Stimulated activated CD8-positive, alpha-beta memory T cell treated with anti-CD3 and anti-CD28 coated beads, Interleukin-2, amount 100 ng/mL, for 1 hour (primary cell): ENCODE measurements at places on chromosomes 7 and 10.

GRCh38 chr7:70171369-70171920 is 573.2 kb downstream of the AUTS2 start:
- DNase-seq: no peak

GRCh38 chr10:70952401-70952800 is 64.0 kb upstream of the PCBD1 start:
- no peak for DNase-seq

GRCh38 chr7:34991938-34992840 is 45.1 kb downstream of the DPY19L1 start:
- no peak for DNase-seq

GRCh38 chr10:4607681-4608080 is 218.3 kb upstream of the AKR1E2 start:
- DNase-seq: no peak

DNA sequence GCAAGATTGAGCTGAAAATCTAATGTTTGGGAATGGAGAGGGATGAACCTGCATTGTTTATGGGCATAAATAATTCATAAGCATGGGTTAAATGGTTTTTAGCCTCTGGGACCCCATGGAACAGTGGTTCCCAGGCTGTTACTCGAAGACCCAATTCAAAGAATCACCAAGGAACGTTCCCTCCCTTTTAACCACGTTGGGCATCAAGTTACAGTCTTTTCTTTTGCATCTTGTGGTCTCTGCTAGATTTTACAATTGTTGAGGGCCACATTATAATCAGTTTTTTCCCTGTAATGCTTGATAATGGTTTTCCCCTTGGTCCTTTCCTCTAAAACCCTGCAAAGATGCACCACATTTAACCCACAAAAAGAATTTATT is 2.5 kb downstream of the CALN1 start:
- DNase-seq: no peak

DNA sequence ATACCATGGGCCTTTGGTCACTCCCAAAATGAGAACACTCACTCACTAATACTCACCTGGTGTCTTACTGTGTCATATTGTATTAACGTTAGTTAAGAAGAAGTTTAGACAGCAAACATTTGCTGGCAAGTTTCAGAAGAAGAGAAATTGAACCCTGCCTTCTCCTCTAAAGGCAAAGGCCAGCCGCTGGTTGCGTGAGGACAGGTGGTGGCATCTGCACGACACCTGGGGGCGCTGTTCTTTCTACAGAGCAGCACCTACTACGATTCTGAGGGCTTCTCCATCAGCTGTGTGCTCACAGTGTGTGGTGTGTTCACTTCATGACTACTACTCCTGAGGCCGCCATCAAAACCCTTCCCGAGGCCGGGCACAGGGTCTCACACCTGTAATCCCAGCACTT is 17.9 kb upstream of the CLEC2L start:
- no peak for DNase-seq

GRCh38 chr7:93933156-93933555 is 11.6 kb downstream of the GNG11 start:
- no peak for DNase-seq

GRCh38 chr10:47441938-47442337 is 42.0 kb downstream of the ANXA8 start:
- no peak for DNase-seq

- no peak for DNase-seq
These were observed 1.9 kb upstream of the TMEM178B start for GRCh38 chr7:141071855-141072547.

DNA sequence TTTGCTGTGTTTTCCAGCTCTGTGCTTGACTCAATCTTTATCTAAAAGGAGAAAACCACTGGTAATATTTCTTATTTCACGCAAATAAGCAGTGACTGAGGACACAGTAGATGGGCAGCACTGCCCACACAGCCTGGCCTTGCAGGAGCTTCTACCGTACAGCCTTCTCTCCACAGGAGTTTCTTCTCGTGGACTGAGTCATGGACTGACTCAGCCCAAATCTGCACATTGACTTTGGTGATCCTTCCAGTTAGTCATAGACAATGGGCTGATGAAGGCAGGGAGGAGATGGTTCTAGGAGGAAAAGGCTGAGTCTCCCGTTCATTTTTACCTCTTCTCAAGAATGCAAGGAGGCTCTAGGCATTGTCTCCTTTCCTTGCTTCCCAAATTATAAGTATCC is 200.7 kb downstream of the RAPGEF5 start:
- no peak for DNase-seq

DNA sequence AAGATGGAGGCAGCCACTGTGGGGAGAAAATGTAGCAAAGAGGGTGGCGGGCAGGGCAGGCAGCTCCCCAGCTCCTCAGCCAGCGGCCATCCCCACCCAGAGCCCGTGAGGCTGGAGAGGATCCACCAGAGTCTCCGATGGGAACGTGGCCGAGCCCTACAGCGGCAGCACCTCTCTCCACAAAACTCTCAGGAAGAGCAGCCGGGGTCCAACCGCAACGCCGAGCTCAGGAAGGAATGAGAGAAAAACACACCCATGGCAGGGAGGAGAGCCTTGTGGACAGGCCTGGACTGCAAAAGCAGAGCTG is 54.0 kb upstream of the ADGRA1 start:
- no peak for DNase-seq

- no peak for DNase-seq
These were observed 26.7 kb upstream of the CROT start for GRCh38 chr7:87318741-87319140.

- no peak for DNase-seq
These were observed 194.0 kb downstream of the CFTR start for GRCh38 chr7:117673839-117674238.

DNA sequence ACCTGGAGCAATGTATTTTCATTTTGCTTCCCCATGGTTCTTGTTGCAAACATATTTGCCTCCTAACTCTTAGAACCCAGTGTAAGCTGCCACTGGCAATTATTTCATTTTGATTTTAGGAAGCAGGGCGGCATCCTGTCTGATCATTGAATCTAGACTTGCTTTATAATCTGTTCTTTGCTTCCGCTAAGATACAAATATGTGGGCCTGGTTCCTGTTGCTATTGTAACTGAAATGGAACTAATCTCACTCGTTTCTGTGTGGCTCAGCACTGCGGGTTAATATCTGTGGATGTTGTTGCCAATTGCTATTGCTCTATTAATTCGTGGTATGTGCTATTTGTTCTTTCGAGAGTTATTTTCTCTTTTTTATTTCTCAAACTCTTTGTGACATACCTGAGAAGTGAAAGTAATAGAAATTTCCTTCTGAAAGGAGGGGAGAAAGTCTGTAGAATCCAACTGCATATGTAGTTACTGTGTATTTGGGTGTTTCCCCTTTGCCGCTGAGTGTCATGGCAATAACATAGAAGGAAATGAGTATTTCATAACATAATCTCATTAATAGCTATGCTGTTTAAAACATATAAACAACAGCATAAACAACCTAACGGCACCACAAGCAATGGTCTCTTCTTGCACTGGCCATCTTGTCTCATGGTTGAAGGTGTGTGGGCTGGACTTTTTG is 62.4 kb downstream of the FZD1 start:
- no peak for DNase-seq

- DNase-seq: no peak
These were observed 27.6 kb downstream of the GIMAP4 start for GRCh38 chr7:150594805-150595204.

- no peak for DNase-seq
These were observed 14.8 kb upstream of the FHIP2A start for GRCh38 chr10:114806562-114807391.

DNA sequence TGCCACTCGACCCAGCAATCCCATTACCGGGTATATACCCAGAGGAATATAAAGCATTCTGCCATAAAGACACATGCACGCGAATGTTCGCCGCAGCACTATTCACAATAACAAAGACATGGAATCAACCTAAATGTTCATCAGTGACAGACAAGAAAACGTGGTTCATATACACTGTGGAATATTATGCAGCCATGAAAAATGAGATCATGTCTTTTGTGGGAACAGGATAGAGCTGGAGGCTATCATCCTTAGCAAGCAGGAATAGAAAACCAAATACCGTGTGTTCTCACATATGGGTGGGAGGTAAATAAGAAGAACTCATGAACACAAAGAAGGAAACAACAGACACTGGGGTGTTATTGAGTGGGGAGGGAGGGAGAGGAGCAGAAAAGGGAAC is 84.7 kb downstream of the SLC16A9 start:
- no peak for DNase-seq

DNA sequence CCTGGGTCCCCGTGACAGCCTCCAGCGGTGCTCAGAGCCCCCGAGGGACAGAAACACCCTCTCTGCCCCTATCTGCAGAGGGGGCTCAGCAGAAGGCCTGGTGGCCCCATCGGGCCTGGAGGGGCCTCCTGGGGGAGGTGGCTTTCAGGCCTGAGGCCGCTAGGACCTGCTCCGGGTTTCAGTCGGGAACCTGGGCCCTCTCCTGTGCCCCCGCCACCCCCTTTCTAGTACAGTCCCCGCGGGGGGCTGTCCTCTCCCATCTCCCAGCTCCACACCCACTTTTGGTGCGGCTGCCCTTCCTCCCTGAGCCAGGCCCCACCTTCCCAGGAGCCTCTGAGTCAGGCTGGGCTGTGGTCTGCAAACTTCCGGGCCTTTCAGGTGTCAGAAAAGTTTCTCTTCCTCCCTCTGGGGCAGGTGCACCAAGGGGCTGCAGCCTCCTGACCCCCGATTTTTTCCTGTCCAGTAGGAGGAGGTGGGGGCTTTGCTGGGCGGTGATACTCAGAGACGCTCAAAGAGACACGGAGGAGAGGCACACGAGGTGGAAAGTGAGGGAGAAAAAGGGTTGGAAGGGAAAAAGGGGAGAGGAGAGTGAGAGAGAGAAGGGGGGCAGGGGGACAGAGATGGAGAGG is 692 bp downstream of the CARD11 start:
- no peak for DNase-seq

GRCh38 chr7:34162677-34163076 is 257.3 kb downstream of the BMPER start:
- no peak for DNase-seq

DNA sequence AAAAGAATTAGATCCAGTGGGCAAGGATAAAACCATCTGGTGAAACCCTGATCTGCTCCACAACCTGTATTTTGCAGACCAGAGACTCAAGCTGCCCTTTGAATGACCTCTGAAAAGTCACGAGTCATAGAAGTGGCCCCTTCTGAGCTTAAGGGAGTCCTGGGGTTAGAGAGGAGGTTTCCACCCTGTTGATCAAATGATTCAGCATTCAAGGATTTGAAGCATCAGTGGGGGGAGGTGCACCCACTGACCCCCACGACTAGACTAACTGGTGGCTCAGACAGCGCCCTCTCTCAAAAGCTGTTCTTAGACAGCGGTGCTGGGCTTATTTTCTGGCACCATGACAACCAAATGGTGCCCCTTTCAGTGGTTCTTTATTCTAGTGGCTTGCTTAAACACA is 44.3 kb downstream of the PLCE1 start:
- no peak for DNase-seq

DNA sequence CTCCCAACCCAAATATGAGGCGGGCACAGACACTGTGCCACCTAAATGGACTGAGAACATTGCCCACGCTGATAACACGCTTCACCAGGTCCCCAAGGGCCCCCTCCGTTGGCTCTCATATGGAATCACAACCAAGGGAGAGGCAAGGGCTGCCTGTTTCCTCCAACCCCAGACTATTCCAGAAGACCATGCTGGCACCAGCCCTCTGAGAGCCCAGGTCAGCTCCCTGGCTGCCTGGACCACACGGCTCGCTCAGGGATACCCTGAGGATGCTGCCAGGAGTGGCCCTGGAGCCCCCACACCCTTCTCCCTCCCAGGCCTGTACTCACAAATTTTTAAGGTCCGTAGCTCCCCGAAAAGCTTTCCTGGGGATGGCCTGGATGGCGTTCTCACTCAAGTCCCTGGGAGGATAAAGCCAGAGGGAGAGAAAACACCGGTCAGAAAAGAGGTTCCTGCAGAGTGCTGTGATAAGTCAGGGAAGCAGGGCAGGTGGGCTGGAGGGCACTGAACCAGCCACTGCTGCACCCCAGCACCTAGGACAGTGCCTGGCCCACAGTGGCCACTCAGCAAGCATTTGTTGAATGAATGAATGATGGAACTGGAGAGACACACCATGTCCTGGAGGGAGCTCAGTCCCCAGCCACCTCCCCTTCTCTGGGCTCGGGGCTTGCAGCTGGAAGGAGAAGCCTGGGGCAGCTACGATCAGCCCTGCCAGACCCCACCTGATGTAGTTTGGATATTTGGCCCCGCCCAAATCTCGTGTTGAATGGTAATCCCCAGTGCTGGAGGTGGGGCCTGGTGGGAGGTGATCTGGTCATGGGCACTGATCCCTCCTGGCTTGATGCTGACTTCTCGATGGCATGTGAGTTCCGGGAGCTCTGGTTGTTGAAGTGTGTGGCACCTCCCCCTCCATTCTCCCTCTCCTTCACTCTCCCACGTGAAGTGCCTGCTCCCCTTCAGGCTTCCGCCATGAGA is 119.8 kb downstream of the SLIT1 start:
- no peak for DNase-seq

DNA sequence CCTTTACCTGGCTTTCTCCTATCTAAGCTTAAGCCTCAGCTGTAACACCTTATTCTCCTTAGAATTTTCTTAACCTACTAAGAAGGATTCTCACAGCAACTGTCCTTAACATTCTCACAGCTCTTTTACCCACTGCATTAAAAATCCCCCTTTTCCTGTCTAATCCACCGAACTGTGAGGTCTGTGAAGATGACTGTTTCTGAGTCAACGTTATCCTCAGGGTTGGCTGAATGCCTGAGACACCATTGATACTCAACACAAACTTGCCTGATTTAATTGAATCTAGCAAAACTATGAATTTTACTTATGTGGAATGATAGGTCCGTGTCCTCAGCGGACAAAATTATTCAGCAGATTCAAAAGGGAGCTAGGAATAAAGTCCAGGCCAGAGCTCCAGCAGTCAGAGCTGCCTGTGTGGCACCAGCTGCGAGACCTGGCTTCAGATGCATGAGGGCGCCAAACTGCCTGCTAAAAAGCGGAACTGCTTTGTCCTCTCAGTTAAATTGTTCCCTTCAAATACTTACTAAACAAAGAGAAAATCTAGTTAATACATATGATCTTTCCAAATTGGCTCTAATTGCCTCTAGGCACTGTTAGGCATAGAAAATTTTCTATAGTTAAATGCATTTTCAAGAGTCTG is 33.4 kb upstream of the VWDE start:
- DNase-seq: no peak

- DNase-seq: no peak
These were observed 219.0 kb downstream of the CCDC3 start for GRCh38 chr10:12782537-12782936.

- no peak for DNase-seq
These were observed 4.3 kb upstream of the TECTB start for GRCh38 chr10:112278871-112279270.

- DNase-seq: no peak
These were observed 118.7 kb upstream of the PTN start for GRCh38 chr7:137462074-137462715.

GRCh38 chr7:36107926-36108631 is 45.0 kb upstream of the EEPD1 start:
- no peak for DNase-seq

- no peak for DNase-seq
These were observed 46.2 kb downstream of the VWDE start for GRCh38 chr7:12357508-12357907.
